ENCODE measurements at places on chromosomes 3 and 15. TPM values are rescaled to one million over a fixed set of nuclear protein-coding genes. Genes with fewer than 3 reads are reported as not detected.

DNA sequence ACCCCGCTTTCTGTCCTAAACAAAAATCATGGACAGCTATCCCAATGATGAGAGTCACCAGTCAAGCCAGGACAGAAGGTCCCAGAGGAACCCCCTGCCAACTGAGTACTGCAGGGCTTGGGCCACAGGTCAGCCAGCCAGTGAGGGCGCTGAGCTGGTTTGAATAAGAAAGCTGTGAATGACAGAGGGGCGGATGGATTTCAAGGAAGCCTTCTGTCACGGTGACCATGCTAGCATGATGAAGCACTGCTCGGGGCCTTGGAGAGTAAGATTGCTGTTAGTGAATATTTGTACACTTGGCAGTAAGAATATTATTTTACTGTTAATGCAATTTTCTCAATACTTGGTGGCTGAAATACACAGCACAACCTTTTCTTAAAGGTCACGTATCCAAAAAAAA is 734.0 kb upstream of the NR2F2 start:
- DNase-seq: no peak

Gene FETUB
- not detected for total RNA-seq

Gene SMCO1
- not detected for total RNA-seq

GRCh38 chr15:58043192-58043903 is 22.2 kb downstream of the ALDH1A2 start:
- DNase-seq: peak; percentile 51

DNA sequence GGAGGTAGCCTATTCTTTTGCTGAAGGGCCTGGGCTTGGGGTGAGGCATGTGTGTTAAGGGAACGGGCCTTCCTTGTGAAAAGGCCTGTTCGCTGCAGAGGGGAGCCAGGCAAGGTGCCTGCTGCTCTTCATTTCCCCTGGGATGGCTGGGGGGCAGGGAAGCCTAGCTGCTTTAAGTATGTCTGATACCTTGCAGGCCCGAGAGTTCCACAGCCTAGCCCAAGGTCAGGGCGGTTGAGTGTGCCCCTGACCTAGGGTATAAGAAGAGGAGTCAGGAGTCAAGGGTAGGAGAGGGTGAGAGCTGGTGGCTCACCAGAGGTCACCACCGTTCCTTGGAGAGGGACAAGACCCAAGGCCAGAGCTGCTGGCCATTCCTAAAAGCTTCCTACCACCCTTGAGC is 46.6 kb downstream of the UMPS start:
- no peak for DNase-seq

DNA sequence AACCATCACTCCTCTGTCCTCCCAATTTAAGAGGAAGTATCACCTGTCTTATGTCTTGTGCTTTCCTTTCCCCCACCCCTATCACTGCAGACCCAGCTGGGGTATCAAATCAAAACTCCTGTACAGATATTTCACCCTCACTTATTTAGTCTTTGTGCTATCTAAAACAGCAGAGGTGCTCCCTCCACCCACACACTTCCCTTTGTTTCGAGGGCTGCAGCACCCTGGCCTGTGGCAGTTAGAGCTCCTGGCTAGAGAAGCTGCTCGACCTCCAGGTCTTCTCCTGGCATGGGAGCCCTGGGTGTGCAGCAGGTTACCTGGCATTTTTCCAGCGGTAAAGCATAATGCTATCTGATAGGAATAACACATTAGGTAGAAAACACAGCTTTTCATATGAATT is 181.4 kb upstream of the BCL6 start:
- no peak for DNase-seq

Gene PRTG
- 13.3 TPM for total RNA-seq

DNA sequence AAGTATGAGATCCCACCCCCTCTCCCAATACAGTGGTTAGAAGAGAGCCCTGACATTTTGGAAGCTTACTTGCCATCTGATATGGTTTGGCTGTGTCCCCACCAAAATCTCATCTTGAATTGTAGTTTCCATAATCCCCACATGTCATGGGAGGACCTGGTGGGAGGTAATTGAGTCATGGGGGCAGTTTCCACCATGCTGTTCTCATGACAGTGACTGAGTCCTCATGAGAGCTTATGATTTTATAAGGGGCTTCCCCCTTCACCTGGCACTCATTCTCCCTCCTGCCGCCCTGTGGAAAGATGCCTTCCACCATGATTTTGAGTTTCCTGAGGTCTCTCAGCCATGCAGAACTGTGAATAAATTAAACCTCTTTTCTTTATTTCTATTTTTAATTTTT is 28.8 kb upstream of the HES1 start:
- no peak for DNase-seq

- no peak for DNase-seq
Measured at GRCh38 chr3:38556640-38557358, 60.7 kb downstream of the EXOG start.

Gene FGF7
- 3.2 TPM for total RNA-seq

DNA sequence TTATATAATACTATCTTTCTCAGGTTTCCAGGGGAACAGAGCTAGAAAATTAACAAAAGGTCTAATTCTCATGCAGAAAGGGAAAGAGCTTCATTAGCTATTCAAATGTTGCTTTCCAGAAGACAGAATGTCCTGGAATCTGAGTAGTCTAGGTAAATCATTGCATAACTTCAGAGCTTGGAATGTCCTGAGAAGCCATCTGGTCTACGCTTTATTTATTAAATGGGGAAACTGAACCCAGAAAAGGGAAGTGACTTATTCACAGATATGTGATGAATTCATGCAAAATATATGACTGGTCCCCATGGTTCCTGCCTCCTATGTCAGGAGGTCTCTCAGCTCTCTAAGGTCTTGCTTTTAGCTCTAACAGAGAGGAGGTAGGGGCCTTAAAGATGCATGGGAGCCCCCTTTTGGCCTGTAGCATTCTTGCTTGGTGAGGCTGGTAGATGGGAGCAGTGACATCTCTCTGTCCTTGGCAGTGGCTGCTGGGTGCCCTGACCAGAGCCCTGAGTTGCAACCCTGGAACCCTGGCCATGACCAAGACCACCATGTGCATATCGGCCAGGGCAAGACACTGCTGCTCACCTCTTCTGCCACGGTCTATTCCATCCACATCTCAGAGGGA is 99.2 kb downstream of the CEMIP start:
- no peak for DNase-seq

DNA sequence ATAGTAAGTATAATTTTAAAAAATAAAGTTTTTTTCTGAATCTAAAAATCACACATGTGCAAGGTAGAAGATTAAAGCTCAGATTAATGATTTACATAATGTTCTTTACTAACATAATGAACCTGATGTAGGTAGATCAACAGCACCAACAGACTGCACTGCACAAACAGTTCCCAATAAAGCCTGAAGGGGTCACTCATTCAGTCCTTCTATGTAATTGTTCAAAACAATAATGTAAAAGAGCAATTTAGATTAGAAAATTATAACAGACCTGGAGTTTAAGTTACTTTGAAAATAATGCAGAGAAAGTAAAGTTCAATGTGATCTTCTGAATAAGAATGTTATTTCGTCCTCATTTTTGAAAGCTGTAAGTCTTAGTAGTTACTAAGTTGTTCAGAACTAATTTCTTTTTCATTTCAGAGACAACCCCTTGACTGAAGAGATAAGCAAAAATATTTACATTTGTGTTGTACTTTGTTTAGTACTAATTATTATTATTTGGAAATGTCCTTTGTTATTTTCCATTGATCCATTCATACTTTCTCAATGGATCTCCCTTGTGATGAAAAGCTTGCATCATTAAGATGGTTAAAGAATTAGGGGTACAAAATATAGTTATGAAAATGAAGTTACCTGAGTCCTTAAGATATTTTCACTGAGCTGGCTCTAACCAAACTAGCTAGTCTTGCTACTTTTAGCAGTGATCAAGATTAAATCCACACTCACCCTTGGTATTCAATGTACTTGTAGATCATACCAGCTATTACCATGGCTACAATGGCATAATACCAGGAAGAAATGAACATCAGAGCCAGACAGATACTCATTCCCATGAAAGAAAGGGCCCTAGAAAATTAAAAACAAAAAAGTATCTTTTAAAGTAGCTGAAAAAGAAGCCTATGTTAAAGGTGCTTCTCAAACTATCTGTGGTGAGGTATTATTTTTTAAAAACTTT is 16.8 kb downstream of the EMC4 start:
- peak; percentile 32 for DNase-seq

DNA sequence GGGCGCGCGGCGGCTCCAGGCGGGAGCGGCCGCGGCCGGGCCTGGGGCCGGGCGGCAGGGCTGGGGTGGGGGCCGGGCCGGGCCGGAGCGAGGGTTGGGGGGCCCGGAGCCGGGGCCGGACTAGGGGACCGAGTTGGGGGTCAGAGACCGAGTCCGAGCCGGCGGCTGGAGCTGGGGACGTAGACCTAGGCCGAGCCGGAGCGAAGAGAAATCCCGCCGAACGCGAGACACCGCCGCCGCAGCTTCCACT is 37.3 kb downstream of the HMCES start:
- DNase-seq: no peak

- DNase-seq: peak; percentile 10
Measured at GRCh38 chr3:11305509-11305908, 33.3 kb downstream of the ATG7 start.

DNA sequence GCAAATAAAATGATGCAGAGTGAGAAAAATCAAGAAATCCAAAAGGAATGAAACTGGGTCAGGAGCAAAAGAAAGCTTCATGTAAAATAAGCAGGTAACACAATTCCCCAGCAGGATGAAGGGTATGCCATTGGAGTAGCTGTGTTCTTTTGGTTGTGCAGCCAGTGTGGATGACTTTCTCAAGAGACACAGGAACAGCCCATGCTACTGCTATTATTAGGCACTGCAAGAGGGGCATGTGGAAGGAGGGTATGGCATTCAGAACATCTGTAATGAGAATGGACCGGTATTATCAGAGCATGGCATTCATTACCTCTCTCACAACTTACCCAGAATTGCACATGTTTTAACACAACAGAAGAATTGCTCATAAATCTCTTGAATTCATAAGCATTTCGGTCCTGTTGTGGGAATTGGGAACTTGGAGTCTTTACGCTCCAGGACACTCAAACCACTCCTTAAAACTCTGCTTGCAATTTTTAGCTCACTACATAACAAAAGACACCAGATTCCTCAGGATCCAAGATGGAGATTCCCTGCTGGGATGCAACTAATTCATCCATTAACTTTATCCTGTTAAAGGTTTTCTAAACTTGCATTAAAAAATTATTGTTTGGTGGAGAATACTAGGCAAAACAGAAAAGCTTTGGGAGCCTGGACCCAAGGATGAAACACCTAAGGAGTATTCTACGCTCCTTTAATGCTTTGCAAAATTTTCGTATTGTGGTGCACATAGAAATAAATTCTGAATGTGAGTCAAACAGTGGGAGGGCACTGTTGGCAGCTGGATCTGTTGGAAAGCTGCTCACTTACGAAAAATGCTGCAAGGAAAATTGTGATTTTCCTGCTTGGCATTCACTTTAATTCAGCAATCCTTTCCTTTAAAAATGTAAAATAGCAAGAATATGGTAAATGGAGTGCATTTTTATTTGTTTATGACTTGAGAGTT is 34.6 kb upstream of the CDIN1 start:
- no peak for DNase-seq

GRCh38 chr15:36517758-36518157 is 61.7 kb upstream of the CDIN1 start:
- DNase-seq: no peak

DNA sequence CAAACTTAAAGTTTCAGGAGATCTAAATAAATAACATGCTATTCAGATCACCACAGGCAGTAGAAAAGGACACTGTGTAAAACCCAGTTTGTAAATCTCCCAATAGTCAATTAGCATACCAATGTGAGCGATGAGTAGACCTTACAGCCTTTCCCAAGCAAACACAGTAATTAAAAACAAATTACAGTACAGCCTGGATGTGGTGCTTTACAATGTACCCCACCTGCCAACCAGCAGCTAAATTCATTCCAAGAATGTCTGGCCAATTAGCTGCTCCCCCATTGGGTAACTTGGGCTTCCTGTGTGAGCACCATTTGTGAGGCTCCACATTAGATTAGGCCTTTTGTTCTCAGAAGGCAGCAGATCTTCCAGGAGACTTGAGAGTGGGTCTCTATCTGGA is 635.0 kb downstream of the TBL1XR1 start:
- no peak for DNase-seq

- DNase-seq: peak; percentile 24
Measured at GRCh38 chr15:78716651-78717050, 75.6 kb upstream of the CHRNB4 start.

DNA sequence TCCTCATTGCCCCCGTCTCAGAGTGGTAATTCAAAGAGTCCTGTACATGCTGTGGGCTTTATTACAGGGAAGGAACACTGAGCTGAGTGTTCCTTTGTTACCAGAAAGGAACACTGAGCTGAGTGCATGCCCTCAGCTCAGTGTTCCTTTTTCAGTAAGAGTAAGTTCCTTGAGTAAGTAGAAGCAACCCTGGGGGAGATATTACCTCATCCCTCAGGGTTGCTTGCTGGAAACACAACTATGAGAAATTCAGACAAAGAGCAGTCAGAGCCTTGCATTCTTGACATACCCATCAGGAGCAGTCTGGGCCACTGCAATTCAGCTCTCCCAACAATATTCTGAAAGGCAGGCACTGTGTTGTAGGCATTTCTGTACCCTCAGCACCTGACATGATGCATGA is 17.0 kb downstream of the CHRM5 start:
- DNase-seq: peak; percentile 18

Gene GOLGA6B
- not detected for total RNA-seq

GRCh38 chr3:28019740-28020139 is 221.7 kb upstream of the CMC1 start:
- no peak for DNase-seq

DNA sequence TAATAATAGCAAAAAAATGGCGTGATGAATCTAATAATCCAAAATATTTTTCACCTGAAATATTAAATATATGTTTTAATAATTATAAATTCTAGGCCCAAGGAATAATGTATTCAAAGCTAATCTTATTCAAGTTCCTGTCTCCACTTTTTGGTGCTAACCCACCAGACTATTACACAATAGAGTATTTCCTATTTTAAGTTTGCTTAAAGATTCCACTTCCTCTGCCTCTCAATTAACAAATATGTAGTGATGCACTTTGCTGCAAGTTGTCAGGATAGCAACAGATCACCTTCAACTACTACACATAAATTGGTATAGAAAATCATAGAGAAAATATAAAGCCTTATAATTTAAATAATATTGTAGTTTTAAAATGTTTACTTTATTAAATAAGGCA is 467.5 kb downstream of the C3orf38 start:
- no peak for DNase-seq

DNA sequence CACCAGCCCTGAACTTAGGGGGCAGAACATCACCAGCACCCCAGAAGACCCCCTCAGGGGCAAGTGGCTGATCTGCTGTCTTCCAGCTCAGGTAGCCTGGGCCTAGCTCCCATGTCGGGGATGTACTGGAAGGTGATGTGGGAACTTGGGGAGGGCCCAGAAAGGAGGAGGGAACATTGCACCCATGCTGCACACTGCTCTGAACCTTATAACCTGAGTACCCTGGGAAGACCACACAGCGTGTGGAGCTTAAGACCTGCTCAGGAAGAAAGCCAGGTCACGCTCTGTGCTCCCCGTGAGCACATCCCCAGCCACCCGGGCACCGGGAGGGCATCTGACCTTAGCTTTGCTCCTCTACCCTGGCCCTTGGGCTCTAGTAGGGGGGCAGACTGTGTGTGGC is 159.4 kb downstream of the ATP10A start:
- no peak for DNase-seq

Data from RPMI7951 (cell line).